ENCODE measurements at places on chromosomes 1 and 21.

DNA sequence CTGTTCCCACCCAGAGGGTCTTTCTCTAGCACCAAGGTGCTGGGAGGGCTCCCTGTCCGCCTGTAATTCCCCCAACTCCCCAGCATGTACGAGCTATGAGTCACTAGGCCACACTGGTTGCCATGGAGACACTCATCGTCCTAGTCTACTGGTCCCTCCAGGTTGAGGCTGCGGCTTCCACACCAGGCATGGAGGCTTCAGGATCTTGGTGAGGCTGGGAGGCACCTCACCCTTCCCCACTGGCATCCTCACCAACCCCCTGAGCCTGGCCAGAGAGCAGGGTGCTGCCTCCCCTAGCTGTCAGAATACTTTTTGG, 75.6 kb upstream of the KAZN start:
- DNase-seq, result no peak

GRCh38 chr21:15793550-15794235, 63.9 kb downstream of the USP25 start:
- DNase-seq, result no peak

DNA sequence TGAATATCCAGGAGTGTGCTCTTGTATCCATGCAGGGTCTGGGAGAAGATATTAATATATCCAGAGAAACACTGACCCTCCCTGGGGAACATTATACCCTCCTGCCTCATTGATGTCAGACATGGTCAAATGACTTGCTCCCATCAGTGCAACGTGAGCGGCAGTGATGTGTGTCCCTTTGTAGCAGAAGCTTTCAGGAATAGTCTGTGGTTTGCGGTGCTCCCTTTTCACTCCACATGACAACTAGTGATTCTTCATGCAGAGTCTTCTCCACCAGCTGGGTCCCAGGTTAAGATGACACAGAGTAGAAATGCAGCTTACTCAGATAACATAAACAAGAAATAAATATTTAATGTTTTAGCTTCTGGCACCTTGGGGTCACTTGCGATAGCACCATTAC, 31.9 kb upstream of the LYPD8 start:
- DNase-seq, result no peak

GRCh38 chr1:235533476-235534168, 29.4 kb upstream of the B3GALNT2 start:
- peak; percentile 75 for DNase-seq

DNA sequence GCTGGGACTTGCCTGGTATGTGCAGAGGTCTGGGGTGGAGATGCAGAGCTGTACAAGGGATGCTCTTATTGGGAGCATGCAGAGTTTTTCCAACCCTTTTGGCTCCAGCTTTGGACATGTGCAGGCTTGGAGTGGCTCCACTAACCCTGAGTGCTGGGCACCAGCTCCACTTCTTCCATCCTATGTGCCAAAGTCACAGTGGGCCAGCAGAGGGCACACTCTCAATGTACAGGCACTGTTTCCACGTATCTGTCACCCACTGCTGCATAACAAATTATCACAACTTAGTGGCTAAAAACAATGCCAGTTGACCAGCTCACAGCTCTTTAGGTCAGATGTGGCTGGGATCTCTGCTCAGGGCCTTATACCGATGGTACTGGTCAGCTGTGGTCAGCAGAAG, 631.8 kb downstream of the AJAP1 start:
- peak; percentile 47 for DNase-seq

DNA sequence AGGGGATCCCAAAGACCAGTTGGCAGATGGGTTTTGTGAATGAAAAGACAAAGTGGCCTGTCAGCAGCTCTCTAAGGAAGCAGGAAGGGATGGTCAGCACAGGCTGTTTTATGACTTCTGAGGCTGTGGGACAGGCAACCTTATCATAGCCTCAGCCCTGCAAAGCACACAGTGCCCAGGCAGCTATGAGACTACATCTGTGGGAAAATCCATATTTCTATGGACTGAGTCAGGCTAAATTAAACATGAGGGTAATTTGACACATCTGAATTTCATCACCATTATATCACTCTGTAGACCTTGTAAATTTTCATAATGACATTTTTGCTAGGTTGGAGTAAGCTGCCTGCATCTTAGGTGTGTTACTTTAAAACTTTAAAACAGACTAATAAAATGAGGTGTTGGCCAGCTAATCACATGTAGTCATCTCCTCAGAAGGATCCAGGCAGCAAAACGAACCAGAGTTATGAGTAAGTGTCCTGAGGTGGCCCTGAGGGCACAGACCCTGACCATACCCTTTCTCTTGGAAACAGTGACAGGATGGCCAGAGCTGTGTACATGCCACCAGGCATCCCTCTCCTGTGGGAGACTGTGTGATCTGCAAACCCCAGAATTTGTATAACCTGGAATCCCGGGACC, 14.6 kb downstream of the NGF start:
- no peak for DNase-seq

GRCh38 chr1:246782120-246782900, 58.1 kb downstream of the SCCPDH start:
- DNase-seq, result peak; percentile 8

GRCh38 chr1:39722495-39722894, 16.2 kb upstream of the PPIE start:
- no peak for DNase-seq

GRCh38 chr1:58457023-58457635, 89.4 kb downstream of the OMA1 start:
- no peak for DNase-seq

DNA sequence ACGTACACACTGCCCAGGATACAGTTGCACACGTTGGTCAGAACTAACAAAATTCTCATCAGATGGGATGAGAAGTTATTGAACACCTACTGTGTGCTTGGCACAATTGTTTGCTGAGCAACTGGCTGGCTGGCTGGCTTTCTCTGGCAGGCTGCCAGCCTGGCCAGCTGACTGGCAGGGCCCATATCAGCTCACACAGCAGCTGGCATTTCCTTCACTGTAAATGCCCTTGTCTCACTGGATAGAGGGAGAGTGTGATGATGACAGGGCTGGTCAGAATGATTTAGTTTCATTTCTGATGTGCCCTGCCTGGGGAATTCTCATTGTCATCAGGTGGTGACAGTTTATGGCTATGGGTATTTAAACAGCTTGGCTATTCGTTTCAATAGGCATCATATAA, 15.8 kb downstream of the CAMK2N1 start:
- DNase-seq, result no peak

GRCh38 chr1:183910845-183911244, 105.9 kb downstream of the RGL1 start:
- DNase-seq, result no peak

GRCh38 chr1:72938408-72938807, 656.1 kb upstream of the NEGR1 start:
- no peak for DNase-seq

DNA sequence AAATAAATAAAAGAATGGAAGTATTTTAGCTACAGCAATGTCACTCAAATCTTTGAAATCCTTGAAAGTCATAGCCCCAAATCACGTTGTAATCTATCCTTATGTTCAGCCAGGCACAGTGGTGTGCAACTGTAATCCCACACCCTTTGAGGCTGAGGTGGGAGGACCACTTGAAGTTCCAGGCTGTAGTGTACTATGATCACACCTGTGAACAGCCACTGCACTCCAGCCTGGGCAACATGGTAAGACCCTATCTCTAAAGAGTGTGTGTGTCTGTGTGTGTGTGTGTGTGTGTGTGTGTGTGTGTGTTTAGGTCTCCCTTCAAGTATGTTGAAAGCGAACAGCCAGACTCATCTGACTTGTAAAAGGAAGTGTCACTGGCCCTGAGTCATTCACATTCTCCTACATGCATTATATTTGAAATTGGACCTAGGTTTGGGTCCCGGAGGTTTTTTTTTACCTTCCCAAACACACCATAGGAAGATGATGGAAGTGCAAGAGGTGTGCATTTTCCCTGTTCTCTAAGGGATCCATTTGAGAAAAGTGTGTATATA, 50.1 kb downstream of the ZNF281 start:
- DNase-seq, result no peak

DNA sequence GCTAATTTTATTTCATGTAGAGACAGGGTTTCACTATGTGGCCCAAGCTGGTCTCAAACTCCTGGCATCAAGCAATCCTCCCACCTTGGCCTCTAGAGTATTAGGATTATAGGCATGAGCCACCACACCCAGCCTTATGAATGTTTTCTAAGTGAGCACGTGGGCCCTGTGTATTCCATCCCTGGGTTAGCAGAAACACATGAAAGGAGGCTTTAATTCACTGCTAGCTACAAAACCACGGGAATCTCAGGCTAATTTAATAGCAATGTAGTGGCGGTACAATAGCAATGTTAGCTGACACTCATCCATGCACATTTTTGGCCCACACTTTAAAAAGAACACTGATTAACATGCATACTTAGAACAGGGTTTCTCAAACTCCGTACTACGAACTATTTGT, 32.0 kb downstream of the VTCN1 start:
- DNase-seq, result no peak

DNA sequence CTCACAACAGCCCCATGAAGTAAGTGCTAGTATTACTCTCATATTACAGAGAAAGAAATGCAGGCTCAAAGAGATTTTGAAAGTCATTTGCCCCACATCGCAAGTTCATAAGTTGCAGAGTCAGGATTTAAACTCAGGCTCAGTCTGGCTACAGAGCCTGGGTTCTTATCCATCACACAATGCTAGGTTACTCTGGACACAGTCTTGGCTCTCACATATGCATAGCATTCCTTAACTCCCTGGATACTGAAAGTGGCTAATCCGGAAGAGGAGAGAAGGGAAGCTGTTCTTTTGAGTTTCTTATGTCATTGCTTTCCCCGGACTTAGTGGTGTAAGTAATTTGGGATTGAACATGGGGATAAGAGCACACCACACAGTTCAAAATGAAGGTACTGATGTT, 357.4 kb upstream of the PLXNA2 start:
- DNase-seq, result no peak

Measured in WERI-Rb-1 (cell line).